ENCODE measurements at places on chromosomes 7 and 10. TPM values are rescaled to one million over a fixed set of nuclear protein-coding genes. Genes with fewer than 3 reads are reported as not detected.
A peak's percentile ranks its signal among the peaks of the same experiment; 100 is the strongest.

JCAD gene
- 0.58 TPM for total RNA-seq

SPDYE16 gene
- 0.45 TPM for total RNA-seq

OR2A1 gene
- not detected for total RNA-seq

PNLIPRP3 gene
- not detected for total RNA-seq

ZFAND2A gene
- total RNA-seq = 27.7 TPM

ZNF365 gene
- total RNA-seq = 0.19 TPM

ANXA8 gene
- total RNA-seq = not detected

RADIL gene
- total RNA-seq = 0.08 TPM

SDK1 gene
- 0.06 TPM for total RNA-seq

ENTPD1 gene
- 4.5 TPM for total RNA-seq

DNA sequence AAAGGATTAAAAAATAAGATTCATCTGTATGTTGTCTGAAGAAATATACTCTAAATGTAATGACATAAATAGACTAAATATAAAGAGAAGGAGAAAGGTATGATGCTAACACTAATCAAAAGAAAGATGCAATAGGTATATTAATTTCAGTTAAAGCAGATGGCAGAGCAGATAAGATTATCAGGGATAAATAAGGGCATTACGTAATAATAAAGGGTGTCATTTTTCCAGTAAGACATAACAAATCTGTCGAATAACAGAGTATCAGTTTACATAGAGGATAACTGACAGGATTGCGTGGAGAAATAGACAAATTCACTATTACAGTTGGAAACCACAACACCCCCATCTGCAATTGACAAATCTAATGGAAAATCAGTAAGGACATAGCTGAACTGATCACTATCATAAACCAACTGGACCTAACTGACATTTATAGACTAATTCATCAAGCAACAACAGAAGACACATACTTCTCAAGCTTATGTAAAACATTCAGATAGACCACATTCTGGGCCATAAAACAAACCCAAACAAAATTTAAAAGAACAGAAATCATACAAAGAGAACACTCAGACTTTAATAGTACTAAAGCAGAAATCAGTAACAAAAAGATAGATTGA is 384.1 kb upstream of the COBL start:
- H3K4me3 ChIP-seq = no peak overlapping the region
- no peak for ATAC-seq
- H3K27ac ChIP-seq = no peak overlapping the region
- H3K4me1 ChIP-seq = no peaks in the 10 kb centered on the region

DNA sequence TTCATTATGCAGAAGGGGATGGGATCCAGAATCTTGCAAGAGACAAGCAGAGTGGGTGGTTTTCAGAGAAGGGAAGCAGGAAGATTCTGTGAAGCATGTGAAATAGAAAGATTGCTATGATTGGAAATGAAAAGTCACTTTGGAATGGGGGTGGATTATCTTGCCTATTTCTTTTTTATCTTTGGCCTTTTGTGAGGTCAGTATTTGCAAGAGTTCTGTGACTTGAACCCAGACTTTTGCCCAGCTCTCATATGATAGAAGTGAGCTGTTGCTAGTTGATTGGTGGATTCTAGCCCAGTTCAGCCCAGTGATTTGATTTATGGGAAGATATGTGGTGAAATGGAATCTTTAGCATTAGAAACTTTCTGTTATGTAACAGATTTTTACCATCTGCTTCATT is 17.1 kb downstream of the ENTPD7 start:
- H3K4me1 ChIP-seq = peaks cover 5% of the 10 kb centered on the region
- no peak overlapping the region for H3K27ac ChIP-seq
- H3K27me3 ChIP-seq = no peaks in the 10 kb centered on the region
- ATAC-seq = no peak
- peaks cover 20% of the 10 kb centered on the region for H3K36me3 ChIP-seq
- no peak overlapping the region for H3K4me3 ChIP-seq

DNA sequence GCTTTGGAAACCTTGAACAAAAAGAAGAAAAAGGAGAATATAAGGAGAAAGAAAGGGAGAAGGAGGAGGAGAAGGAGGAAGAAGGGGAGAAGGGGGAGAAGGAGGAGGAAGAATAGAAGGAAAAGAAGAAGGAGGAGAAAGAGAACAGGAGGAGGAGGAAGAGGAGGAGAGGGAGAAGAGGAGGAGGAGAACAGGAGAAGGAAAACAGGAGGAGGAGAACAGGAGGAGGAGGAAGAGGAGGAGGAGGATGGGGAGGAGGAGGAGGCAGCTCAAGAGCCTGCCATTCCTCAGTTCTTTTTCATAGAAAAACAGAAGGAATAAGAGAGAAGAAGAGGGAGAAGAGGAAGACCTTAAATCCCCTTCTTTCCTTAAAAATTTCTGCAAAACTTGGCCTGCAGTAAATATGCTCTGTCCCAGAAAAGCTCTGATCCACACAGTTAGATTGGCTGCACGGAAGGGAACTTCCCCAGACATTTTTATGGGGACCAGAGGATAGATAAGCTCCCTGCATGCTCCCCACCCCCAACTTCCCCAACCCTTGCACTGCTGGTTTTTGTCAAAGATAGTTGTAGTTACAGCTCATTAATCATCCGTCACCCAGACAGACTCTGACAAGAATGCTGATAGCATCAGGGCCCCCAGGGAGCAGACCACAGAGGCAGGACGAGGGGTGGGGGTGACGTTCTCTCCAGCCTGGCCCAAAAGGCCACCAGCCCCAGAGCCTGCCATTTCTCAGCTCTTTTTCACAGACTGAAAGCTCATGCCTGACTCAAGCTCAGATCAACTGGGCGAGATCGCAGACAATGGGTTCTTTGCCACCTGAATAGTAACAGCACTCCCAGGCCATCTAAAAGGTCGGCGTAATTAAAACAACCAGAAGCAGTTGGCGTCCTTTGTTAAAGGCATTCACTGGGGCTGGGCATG is 34.5 kb upstream of the LYZL1 start:
- peaks cover 19% of the 10 kb centered on the region for H3K27me3 ChIP-seq
- no peaks in the 10 kb centered on the region for H3K4me1 ChIP-seq
- no peak for ATAC-seq
- H3K4me3 ChIP-seq = no peak overlapping the region

DNA sequence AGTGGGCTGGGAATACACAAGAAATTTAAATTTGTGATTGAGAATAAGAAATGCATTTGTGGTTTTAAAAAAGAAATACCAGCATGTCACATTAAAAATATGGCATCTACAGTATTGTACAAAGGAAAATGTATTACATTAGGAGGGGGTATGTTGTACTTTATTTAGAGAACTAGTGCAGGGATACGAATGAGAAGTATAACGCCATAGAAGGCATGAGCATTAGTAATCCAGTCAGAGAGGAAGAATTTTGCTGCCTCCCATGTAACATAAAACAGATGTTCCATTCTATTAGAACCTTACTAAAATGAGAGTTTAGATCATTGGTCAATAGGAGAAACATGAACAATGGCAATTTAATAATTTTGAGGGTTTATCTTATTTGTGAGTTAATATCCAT is 182.2 kb downstream of the ADK start:
- H3K36me3 ChIP-seq = peaks cover 30% of the 10 kb centered on the region
- no peak overlapping the region for H3K4me3 ChIP-seq
- ATAC-seq = no peak
- H3K27me3 ChIP-seq = no peaks in the 10 kb centered on the region
- H3K4me1 ChIP-seq = peaks cover 5% of the 10 kb centered on the region
- H3K27ac ChIP-seq = no peak overlapping the region

DNA sequence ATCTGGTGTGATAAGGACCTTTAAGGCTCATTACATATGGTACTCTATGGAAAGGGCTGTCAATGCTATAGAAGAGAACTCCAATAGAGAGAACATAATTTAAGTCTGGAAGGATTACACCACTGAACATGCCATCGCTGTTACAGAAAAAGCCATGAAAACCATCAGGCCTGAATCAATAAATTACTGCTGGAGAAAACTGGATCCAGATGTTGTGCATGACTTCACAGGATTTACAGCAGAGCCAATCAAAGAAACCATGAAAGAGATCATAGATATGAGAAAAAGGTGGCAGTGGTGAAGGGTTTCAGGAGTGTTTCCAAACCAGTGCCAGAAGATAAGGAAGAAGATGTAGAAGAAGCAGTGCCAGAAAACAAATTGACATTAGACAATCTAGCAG is 18.9 kb upstream of the GPR22 start:
- peaks cover 26% of the 10 kb centered on the region for H3K4me1 ChIP-seq
- ATAC-seq = no peak
- H3K4me3 ChIP-seq = no peak overlapping the region

DNA sequence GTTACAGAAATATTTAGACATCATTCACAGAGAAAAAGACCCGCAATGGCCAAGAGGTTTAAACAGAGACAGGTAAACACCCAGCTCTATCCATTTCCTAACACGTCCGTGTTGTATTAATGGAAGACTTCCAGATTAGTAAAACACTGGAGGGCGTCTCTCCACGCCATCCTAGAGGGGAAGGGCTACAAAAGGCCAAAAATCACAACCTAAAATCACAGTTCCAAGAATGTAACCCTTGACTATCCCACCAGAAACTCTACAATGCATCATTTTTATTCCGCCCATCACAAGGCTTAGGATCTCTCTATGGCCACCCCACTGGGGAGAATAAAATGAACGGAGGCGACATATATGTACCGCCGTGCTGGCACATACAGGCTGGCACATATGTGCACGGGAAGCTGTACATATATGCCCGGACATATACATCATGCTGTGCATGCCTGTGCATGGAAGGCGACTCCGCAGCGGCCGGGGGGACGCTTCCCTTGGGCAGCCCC is 734 bp downstream of the PCLO start:
- H3K27ac ChIP-seq = no peak overlapping the region
- peak overlapping the region; percentile 50 for H3K4me3 ChIP-seq
- peaks cover 7% of the 10 kb centered on the region for H3K27me3 ChIP-seq
- ATAC-seq = no peak
- no peaks in the 10 kb centered on the region for H3K4me1 ChIP-seq

- H3K27me3 ChIP-seq = no peaks in the 10 kb centered on the region
- peaks cover 55% of the 10 kb centered on the region for H3K36me3 ChIP-seq
- H3K4me3 ChIP-seq = peak overlapping the region; percentile 99
Observed at GRCh38 chr10:72272689-72273409, 875 bp upstream of the DDIT4 start.

- no peak overlapping the region for H3K27ac ChIP-seq
Observed at GRCh38 chr7:157035302-157035701, 24.8 kb upstream of the MNX1 start.

GRCh38 chr7:50608196-50608906 is 43.1 kb upstream of the DDC start:
- no peaks in the 10 kb centered on the region for H3K36me3 ChIP-seq
- H3K27ac ChIP-seq = no peak overlapping the region
- ATAC-seq = peak; percentile 65
- H3K4me1 ChIP-seq = peaks cover 25% of the 10 kb centered on the region

GRCh38 chr7:125057963-125058362 is 128.3 kb upstream of the POT1 start:
- no peak overlapping the region for H3K4me3 ChIP-seq
- H3K4me1 ChIP-seq = no peaks in the 10 kb centered on the region
- no peaks in the 10 kb centered on the region for H3K36me3 ChIP-seq
- no peaks in the 10 kb centered on the region for H3K27me3 ChIP-seq
- H3K27ac ChIP-seq = no peak overlapping the region

DNA sequence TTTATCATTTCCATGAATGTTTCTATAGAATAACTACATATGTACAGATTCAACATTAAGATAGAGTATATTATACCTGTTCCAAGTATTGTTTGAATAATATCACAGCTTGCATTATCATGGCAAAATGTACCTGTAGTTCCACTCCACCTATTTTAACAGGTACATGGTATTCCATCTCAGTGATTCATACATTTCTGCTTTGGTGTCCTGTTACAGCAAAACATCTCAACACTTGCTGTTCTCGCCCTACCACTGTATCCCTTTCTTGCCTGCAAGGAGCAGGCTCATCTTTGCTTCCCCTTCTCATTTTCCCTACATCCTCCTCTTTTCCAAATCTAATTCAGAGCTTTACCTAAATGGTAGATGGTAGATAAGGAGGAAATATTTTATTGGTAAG is 27.1 kb upstream of the SGCE start:
- no peak overlapping the region for H3K27ac ChIP-seq
- H3K36me3 ChIP-seq = no peaks in the 10 kb centered on the region
- no peak overlapping the region for H3K4me3 ChIP-seq

DNA sequence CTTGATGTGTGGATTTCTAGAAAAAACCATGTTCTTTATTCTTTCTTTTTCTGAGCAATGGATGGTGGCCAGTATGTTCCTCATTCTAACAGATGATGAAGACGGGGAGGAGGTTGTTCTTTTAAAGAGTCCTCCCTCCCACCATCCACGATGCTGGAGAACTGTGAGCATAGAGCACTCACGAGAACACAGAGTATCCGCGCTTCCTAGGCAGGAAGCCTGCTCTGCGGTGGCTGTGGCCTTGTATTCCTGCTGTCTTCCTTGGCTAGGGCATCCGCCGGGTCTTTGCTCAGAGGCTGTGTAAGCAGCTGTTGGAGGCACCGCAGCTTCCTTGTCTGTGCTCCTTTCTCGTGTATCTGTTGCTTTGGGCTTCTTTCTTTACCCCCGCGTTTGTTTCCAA is 214.2 kb downstream of the CCDC3 start:
- H3K36me3 ChIP-seq = peaks cover 11% of the 10 kb centered on the region
- no peak overlapping the region for H3K4me3 ChIP-seq
- H3K27me3 ChIP-seq = no peaks in the 10 kb centered on the region
- no peak overlapping the region for H3K27ac ChIP-seq
- H3K4me1 ChIP-seq = peaks cover 4% of the 10 kb centered on the region

DNA sequence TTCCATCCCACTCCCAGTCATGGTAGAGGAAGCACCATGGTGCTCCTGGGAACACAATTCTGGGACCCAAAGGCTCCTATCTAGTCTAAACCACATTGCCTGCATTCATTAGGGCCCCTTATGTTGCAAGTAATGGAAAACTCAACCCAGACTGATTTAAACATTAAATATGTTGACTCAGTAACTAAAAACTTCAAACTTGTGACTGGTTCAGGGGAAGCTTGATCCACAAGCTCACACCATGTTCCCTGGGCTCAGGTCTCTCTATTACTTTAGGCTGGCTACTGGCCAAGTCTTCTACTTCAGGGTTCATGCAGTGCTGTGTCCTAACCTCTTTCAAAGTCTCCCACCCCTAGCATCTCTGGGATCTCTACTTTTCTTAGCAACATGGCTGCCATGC is 13.1 kb downstream of the WNT16 start:
- no peak overlapping the region for H3K4me3 ChIP-seq
- no peaks in the 10 kb centered on the region for H3K27me3 ChIP-seq
- ATAC-seq = no peak
- no peaks in the 10 kb centered on the region for H3K4me1 ChIP-seq

DNA sequence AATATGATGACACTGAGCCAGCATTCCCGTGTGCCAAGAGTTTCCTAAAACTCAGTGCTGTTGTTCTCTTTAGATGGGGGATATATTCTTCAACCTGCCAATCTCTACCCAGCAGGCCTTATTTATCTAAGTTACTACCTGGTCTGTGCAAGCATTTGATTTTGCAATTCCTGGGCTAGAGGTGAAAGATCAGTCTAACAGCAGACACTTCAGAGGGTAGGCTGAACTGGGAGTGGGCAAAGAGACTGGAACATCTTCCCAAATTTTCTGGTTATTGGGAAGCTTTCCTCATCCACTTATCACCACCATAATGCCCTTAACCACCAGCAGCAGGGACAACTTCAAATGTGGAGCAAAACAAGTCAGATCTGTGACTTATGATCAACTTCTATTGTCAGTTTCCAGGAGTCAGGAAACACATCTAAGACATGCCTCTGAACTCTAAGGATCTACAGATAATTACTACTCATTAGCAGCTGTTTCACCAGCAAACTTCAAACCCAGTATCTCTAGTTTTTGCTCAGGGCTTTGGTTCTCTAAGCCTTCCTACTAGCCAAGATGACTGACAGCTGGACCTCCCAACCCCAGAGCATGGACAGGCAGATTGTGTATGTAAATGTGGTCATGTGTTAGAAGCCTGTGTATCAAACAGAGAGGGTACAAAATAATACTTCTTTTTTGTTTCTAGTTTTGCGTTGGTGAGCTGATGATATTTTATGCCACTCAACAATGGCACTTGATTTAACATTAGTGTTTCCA is 1.0 kb downstream of the ASAH2 start:
- H3K27me3 ChIP-seq = peaks cover 36% of the 10 kb centered on the region
- ATAC-seq = no peak
- no peak overlapping the region for H3K27ac ChIP-seq

Measured in activated T-helper 17 cell treated with anti-CD3 and anti-CD28 coated beads, Interleukin-2, amount 50 U/mL, for 72 hours (primary cell).